ENCODE measurements at places on chromosomes 4 and X.

GRCh38 chr4:7322166-7322991 lies 112.4 kb downstream of the PSAPL1 start:
- DNase-seq, result no peak

- no peak for DNase-seq
These were observed 78.0 kb upstream of the PDHA2 start for GRCh38 chr4:95761871-95762270.

DNA sequence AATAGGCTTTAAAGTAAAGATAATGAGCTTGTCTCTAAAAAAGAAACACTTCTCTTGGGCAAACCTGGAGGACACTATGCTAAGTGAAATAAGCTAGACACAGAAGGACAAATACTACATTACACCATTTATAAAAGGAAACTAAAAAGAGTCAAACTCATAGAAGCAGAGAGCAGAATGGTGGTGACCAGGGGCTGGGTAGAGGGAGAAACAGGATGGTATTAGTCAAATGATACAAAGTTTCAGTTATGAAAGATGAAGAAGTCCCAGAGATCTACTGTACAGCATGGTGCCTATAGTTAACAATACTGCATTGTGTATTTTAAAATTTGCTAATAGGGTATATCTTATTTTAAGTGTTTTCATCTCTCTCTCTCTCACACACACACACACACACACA lies 28.5 kb downstream of the ACSL4 start:
- DNase-seq, result no peak

DNA sequence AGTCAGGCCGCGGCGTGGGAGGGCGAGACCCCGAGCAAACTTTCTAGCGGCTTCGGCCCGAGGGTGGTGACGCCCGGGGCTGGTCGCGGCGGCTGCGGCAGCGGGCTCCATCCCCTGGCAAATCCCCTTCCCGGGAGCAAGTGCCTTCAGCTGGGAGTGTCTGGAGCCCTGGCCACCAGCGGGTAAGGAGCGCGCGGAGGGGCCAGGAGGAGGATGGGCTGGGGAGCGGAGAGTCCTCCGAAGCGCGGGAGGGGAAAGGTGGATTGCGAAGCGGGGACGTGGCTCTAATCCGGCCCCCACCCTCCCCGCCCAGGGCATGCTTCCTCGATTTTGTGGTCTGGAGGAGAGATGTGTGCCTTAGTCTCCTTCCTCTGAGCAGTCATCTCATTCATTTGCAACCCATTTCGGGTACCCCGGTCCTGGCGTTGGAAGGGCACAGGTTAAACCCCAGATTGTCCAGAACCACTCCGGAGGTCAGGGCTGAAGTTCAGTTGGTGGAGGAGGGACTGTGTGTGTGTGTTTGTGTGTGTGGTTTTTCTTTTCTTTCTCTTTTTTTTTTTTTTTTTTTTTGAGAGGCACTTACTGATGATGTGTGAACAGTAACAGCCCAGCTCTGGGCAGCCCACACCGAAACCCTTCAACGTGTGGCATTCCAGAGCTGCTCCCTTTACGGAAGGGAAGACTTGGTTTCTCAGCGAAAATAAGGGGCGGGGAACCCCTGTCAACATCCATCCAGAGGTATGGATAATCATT lies 516 bp downstream of the SGMS2 start:
- no peak for DNase-seq

DNA sequence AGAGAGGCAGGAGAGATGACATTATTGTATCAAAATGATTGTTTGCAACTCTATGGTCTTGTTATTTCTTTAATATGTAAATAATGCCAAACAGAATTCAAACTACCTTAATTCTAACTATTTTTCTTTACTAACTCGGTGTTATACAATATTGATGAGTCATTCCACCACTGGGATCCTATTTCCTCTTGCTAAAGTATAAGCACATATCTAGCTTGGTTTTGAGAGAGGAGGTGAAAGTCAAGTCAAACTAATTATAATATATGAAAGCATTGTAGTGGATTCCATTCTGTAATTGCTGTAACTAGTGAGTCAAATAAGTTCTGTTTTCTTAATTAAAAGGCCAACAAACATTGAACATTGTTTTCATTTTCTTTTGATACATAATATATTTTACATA lies 837.6 kb downstream of the PDHA2 start:
- no peak for DNase-seq

GRCh38 chrX:40108959-40109287 lies 11.2 kb upstream of the BCOR start:
- DNase-seq, result peak; percentile 81

DNA sequence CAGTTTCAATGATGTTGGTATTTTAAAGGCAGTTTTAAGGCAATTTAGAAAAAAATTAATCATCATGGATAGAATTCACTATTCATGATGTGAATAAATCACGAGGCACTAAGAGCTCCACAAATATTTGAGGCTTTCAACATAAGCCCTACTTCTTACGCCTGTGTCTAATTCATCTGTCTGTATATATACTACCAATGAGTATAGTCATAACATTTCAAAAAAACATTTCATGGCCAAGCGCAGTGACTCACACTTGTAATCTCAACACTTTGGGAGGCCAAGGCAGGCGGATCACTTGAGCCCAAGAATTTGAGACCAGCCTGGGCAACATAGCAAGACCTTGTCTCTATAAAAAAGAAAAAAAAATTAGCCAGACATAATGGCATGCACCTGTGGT lies 56.5 kb downstream of the FBXL5 start:
- no peak for DNase-seq

DNA sequence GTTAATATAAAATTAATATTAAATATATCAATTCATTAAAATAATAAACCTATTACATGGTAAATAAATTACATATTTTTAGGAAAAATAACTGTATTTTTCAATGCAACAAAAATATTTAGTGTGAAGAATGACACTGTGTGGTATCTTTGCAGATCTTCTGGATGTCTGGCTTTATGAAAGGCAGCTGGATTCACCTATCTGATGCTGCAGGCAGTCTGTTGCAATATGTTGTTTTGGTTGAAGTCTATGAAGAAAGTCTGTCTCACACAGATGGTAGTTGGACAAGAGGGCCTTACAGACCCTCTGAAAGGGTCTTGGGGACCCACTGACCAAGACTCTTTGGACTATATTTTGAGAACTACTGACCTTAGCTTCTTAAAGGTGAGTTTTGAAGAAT lies 89.1 kb upstream of the TMEM150C start:
- DNase-seq, result no peak

DNA sequence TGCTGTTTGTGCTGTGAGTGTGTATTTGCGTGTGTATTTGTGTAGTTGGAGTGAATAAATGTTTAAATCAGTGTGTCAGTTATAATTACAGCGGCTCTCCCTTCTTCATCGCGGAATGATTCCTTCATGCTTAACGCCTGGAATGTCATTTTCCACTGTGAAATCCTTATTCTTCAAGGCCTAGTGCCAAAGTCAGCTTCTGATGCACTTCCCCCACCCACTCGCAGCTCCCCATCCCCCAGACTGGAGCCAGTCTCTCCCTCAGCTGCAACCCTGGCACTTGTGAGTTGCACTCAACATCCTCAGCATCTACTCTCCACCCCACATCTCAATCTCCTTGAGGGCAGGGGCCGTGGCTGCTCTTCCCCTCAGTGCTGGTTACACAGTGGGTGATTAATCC lies 583.0 kb downstream of the BCOR start:
- DNase-seq, result no peak

GRCh38 chr4:57291911-57292310 lies 181.7 kb upstream of the IGFBP7 start:
- no peak for DNase-seq

DNA sequence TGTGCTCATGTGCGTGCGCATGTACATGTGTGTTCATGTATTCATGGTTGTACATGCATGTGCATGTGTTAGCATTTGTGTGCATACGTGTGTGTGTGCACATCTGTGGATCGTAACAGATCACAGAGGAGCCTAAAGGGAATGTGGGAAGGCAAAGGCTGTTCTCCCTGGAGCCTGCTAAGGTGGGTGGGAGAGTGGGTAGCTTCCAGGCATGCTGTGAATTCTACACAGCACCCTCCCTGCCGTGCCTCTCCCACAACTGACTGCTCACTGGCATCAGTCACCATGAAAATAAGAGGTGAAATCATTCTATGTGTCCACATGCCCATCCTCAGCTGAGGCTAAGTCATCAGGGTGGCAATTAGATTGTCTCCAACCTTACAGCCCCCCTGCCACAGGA lies 600.9 kb downstream of the MID1IP1 start:
- no peak for DNase-seq

DNA sequence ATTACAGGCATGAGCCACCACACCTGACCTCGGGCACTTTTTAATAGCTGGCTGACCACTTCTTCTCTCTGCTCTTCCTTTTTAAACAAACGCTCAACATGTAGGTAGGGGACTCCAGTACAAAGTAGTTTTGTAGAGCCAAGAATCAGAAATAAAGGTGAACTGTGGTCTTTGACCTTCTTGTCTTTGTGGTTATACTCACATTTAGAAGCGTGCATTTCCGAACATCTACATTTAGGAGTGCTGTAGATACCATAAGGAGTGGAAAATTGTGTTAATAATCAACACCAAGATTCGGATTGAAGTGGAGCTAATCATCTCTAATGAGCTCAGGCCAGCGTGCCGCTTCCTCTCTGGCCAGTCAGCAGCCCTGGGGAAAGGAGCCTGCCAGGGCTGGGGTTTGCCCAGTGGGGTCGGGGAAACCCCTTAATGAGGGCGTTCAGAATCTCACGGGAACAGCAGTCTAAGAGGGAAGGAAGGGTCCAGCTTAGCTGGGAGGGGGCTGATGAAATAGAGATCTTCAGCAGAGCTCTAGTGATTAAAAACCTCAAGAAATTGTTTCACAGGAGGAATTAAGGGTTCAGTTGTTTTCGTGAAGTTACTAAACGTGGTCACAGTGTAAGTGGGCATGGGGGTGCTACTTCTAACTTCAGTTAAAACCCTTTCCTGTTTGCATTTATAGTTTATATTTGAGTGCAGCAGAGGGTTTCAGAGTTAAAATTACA lies 81.2 kb downstream of the GAB1 start:
- DNase-seq, result no peak

DNA sequence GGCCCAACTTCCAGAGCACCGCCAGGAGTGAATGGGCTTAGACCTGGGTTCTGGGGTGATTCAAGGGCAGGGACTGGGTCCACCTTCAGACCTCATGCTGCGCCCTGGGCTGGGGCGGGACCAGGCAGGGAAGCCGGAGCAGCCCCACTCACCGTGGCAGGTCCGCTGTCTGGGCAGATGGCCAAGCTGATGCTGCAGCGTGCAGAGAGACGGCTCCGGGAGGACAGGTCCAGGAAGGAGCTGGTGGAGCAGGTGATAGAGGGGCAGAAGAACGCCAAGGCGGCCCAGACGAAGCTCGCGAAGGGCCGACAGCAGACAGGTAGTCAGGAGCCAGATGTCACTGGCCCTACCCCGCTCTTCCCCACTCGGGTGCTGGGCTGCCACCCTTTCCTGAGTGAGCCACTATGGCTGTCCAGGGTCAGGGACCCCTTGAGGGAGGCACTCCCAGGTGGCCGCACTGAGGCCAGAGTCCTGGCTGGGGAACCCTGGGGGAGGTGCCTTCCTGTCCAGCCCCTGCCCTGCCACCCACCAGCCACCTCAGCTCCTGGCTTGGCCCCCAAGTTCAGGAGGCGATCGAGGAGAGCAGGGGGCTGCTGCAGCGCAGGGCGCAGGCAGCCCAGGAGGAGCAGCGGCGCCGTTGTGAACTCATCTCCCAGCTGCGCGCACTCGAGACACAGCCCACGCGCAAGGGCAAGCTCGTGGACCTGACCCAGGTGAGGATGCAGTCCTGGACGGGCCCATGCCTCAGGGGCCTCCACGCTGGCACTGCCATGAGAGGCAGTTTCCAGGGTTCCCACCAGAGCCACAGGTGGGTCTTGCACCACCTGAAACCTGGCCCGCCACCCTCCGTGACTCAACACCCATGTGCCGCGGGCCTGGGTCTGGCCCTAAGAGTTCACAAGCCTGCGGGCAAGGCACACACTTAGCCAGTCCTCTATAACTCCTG lies 10.1 kb upstream of the RNF4 start:
- DNase-seq, result no peak

GRCh38 chrX:104659005-104659744 lies 93.2 kb downstream of the IL1RAPL2 start:
- no peak for DNase-seq

GRCh38 chr4:7530932-7531639 lies 96.4 kb upstream of the PSAPL1 start:
- DNase-seq, result no peak

- no peak for DNase-seq
These were observed 1144.3 kb downstream of the ADGRL3 start for GRCh38 chr4:62344474-62344873.

DNA sequence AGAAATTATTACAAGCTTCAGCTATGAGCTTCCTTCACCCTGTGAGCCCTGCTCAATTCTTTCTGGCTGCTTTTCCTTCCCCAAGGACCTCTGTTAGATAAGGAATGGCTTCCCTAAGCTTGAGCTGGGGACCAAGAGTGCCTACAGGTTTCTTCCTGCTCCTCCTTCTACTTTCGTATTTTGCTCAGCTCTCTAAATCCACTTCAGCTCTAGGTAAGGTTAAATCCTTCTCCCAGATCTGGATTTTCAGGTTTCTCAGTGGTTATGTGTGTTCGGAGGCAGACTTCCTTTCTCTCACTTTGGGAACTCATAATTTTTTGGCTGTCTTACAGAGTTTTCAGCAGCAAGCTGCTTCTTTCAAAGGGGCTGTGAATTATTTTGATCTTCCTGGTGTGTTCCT lies 21.9 kb upstream of the ZDHHC15 start:
- no peak for DNase-seq

- DNase-seq, result no peak
These were observed 283.6 kb downstream of the RPA4 start for GRCh38 chrX:97167333-97167732.

- DNase-seq, result no peak
These were observed 136.9 kb downstream of the ASMT start for GRCh38 chrX:1751781-1752180.

DNA sequence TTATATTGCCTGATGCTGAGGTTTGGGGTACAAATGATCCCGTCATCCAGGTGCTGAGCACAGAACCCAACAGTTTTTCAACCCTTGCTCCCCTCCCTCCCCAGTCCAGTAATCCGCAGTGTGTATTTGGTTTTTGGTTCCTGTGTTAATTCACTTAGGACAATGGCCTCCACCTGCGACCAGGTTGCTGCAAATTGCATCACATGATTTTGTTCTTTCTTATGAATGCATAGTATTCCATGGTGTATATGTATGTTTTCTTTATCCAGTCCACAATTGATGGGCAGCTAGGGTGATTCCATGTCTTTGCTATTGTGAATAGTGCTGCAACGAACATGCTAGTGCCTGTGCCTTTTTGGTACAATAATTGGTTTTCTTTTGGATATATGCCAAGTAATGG lies 25.4 kb downstream of the GABRQ start:
- DNase-seq, result no peak

DNA sequence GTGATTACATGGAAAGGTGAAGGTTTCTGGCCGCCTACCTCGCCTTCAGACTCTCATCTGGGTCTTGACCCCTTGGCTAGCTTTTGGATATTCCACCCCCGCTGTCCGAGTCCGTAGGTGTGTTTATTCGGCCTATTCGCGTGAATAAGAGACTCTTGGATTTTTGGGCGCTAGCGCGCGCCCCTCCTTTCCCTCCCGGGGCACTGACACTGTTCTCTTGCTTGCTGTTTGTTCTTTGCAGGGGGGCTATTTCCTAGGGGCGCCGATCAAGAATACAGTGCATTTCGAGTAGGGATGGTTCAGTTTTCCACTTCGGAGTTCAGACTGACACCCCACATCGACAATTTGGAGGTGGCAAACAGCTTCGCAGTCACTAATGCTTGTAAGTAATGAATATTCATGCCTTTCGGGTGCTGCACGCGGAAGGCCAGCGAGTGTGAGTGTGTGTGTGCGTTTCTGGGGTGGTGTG lies 932 bp downstream of the GRIA2 start:
- DNase-seq, result no peak

GRCh38 chr4:173538148-173538908 lies 8.3 kb upstream of the HAND2 start:
- DNase-seq, result no peak

Measured in CD4-positive, alpha-beta T cell treated with Interleukin-6 for 4 hours (primary cell).